ENCODE measurements at places on chromosomes 4 and X. TPM values are rescaled to one million over a fixed set of nuclear protein-coding genes. Genes with fewer than 3 reads are reported as not detected.
A peak's percentile ranks its signal among the peaks of the same experiment; 100 is the strongest.

DNA sequence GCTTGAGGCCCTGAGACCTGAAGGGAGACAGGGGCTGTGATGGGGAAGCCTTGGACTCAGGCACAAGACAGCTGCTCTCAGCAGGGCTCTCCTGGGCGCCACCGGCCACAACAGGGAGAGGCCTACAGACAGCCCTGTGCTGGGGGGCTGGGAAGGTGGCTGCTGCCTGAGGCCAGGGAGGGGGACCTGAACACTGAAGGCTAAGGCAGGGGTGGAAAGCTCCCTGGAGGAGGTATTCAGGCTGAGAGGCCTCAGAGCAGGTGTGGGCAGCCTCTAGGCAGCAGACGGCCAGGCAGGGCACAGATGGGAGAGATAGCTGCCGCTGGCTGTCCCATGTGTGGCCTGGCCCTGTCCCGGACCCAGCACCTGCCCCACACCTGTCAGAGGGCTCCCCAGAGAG is 33.0 kb downstream of the TACC3 start:
- no peak overlapping the region for H3K4me3 ChIP-seq
- no peaks in the 10 kb centered on the region for H3K27me3 ChIP-seq
- H3K4me1 ChIP-seq, result no peaks in the 10 kb centered on the region
- no peak for DNase-seq

DNA sequence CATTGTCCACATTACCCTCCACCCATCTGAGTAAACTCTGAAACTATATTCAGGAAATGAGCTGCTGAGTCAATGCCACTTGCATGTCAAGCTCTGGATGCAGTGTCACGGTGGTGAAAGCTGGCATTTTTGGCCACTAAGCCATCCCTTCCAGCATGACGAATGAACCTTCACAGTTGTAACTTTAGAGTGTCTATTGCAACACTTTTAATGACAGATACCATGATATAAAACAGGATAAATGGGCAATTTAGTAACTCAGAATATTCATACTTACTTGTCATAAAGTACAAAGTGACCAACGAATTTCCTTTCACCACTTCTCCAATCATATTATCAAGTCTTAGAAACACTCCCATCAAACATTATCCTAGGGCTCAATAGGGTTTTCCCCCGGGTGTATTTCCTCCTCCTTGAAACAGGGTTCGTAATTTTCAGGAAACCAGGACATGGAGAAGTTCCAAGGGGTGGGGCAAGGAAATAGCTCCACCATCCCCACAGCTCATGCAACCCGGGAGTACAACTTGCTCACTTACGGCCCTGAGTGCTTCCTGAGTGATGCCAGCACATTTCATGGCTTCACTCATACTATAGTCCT is 73.1 kb downstream of the MTHFD2L start:
- no peaks in the 10 kb centered on the region for H3K36me3 ChIP-seq
- DNase-seq, result no peak
- H3K27ac ChIP-seq, result no peak overlapping the region
- no peaks in the 10 kb centered on the region for H3K4me1 ChIP-seq
- no peak overlapping the region for H3K4me3 ChIP-seq

- no peak for DNase-seq
- H3K4me1 ChIP-seq, result peaks cover 6% of the 10 kb centered on the region
- H3K27me3 ChIP-seq, result no peaks in the 10 kb centered on the region
- H3K4me3 ChIP-seq, result no peak overlapping the region
- H3K36me3 ChIP-seq, result no peaks in the 10 kb centered on the region
Observed at GRCh38 chr4:105909787-105910281, 14.6 kb downstream of the NPNT start.

GRCh38 chrX:150635952-150636351 is 57.2 kb upstream of the MTMR1 start:
- H3K4me3 ChIP-seq, result no peak overlapping the region
- no peaks in the 10 kb centered on the region for H3K27me3 ChIP-seq
- no peaks in the 10 kb centered on the region for H3K4me1 ChIP-seq
- no peak overlapping the region for H3K27ac ChIP-seq
- H3K36me3 ChIP-seq, result no peaks in the 10 kb centered on the region

DNA sequence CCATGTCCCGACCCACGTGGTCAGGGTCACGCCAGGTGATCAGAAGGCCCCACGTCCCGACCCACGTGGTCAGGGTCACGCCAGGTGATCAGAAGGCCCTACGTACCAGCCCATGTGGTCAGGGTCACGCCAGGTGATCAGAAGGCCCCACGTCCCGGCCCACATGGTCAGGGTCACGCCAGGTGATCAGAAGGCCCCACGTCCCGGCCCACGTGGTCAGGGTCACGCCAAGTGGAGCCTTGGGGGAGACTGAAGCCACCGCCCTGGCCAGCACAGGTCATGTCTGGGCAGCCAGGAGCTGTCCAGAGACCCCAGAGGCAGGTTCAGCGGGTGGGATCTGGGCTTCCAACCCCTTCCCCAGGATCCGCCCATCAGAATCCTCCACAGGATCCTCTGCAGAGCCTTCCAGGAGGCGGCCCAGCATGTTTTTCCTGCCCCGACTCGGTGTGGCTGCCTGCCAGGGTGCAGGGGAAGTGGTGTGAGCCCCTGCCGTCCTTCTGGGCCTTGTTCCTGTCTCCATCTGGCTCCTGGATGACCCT is 58.4 kb downstream of the FAM53A start:
- no peaks in the 10 kb centered on the region for H3K36me3 ChIP-seq
- H3K27me3 ChIP-seq, result no peaks in the 10 kb centered on the region
- DNase-seq, result no peak
- H3K4me1 ChIP-seq, result no peaks in the 10 kb centered on the region

GRCh38 chr4:56229947-56230346 is 157.3 kb downstream of the AASDH start:
- no peaks in the 10 kb centered on the region for H3K4me1 ChIP-seq
- no peaks in the 10 kb centered on the region for H3K36me3 ChIP-seq
- H3K27me3 ChIP-seq, result no peaks in the 10 kb centered on the region
- no peak overlapping the region for H3K27ac ChIP-seq
- no peak overlapping the region for H3K4me3 ChIP-seq

DNA sequence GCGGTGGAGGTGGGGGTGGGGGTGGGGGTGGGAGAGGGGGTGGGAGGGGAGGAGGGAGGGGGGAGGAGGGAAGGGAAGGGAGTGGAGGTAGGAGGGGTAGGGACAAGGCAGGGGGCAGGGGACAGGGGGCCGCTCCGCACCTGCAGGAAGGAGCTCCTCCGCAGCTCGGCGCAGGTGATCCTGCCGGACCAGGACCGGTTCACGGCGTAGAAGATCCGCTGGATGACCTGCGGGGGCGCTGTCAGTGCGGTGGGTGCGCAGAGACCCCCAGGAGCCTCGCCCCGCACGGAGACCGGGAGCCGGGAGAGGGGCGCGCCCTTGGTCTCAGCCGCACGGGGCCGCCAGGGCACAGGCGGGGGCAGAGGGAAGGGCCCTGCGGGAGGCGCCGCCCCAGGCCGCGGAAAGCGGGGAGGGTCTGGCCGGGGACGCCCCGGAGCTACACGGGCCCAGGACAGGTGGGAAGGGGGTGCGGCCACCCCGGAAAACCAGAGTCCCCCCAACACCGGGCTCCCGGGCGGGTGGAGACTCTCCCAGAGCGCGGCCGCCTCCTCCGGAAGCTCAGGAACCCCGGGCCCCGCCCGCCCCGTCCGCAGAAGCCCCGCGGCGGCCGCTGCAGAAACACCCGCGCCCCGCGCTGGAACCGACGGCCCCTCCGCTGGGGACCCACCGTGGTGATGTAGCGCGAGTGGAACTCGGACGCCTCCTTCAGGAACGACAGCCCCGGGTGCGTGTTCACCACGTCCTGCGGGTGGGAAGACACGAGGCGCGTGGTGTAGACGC is 27.6 kb upstream of the GTPBP6 start:
- H3K27me3 ChIP-seq, result no peaks in the 10 kb centered on the region
- DNase-seq, result no peak
- H3K4me1 ChIP-seq, result no peaks in the 10 kb centered on the region
- H3K27ac ChIP-seq, result no peak overlapping the region
- no peak overlapping the region for H3K4me3 ChIP-seq

DNA sequence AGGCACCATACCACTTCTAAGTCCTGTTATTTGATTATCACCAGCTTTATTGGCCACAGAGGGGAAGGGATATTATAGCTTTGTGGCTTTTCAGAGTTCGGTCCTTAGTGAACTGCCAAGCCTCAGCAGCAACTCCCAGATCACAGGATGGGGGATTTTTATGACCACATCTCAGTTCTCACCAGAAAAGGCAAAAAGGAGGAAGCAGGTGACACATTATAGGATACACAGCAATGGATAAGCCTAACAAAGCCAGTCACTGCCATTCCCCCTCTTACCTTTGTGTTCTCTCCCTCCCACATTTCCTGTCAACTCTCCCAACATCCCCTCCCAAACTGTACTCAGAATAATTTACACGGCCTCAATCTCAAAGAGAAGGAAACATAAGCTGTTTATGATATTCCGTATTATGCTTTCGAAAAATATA is 142.8 kb downstream of the MGST2 start:
- H3K27ac ChIP-seq, result no peak overlapping the region
- H3K4me3 ChIP-seq, result no peak overlapping the region
- peaks cover 3% of the 10 kb centered on the region for H3K4me1 ChIP-seq
- no peaks in the 10 kb centered on the region for H3K27me3 ChIP-seq

- no peaks in the 10 kb centered on the region for H3K36me3 ChIP-seq
- no peak overlapping the region for H3K27ac ChIP-seq
- no peak for DNase-seq
- no peaks in the 10 kb centered on the region for H3K4me1 ChIP-seq
Observed at GRCh38 chr4:67765928-67766327, 11.7 kb upstream of the GNRHR start.

DNA sequence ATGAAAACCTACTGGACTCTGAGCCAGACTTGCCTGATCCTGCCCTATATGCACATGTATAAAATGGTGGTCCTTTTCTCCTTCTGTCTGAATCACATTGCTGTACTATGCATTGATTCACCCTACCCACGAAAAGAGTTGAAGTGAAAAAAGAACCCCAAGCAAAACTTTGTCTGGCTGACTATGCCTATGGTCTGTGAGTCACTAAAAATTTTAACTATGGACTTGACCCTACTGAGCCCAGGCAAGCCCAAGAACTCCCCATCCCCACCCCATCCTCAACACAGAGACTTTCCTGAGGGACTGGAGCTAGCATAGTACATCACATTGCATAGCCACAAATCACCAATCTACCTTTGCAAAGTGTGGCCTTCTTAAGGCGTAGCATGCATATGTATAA is 116.6 kb upstream of the TENM3 start:
- no peak for DNase-seq
- H3K4me3 ChIP-seq, result no peak overlapping the region
- no peak overlapping the region for H3K27ac ChIP-seq
- H3K36me3 ChIP-seq, result no peaks in the 10 kb centered on the region
- no peaks in the 10 kb centered on the region for H3K27me3 ChIP-seq

- H3K36me3 ChIP-seq, result no peaks in the 10 kb centered on the region
- DNase-seq, result no peak
- no peak overlapping the region for H3K27ac ChIP-seq
- H3K4me1 ChIP-seq, result no peaks in the 10 kb centered on the region
- H3K4me3 ChIP-seq, result no peak overlapping the region
Observed at GRCh38 chr4:185847352-185848097, 35.5 kb upstream of the SORBS2 start.

- DNase-seq, result no peak
- peak overlapping the region; percentile 75 for H3K4me3 ChIP-seq
- peak overlapping the region; percentile 97 for H3K27ac ChIP-seq
- H3K4me1 ChIP-seq, result peaks cover 16% of the 10 kb centered on the region
Observed at GRCh38 chrX:120560405-120560841, 339 bp downstream of the CUL4B start.

GRCh38 chr4:61783050-61783449 is 582.9 kb downstream of the ADGRL3 start:
- no peaks in the 10 kb centered on the region for H3K36me3 ChIP-seq
- no peaks in the 10 kb centered on the region for H3K4me1 ChIP-seq
- DNase-seq, result no peak
- no peaks in the 10 kb centered on the region for H3K27me3 ChIP-seq

- no peak for DNase-seq
- H3K27ac ChIP-seq, result no peak overlapping the region
- no peaks in the 10 kb centered on the region for H3K27me3 ChIP-seq
- H3K4me3 ChIP-seq, result no peak overlapping the region
Observed at GRCh38 chr4:122710434-122711308, 21.8 kb upstream of the BBS12 start.

- H3K27ac ChIP-seq, result no peak overlapping the region
- no peak for DNase-seq
- no peaks in the 10 kb centered on the region for H3K4me1 ChIP-seq
- no peak overlapping the region for H3K4me3 ChIP-seq
Observed at GRCh38 chr4:75822416-75822815, 79.8 kb downstream of the PPEF2 start.

- H3K27ac ChIP-seq, result no peak overlapping the region
- H3K27me3 ChIP-seq, result no peaks in the 10 kb centered on the region
- DNase-seq, result no peak
- no peak overlapping the region for H3K4me3 ChIP-seq
- no peaks in the 10 kb centered on the region for H3K36me3 ChIP-seq
Observed at GRCh38 chrX:150223176-150224015, 139.7 kb upstream of the MAMLD1 start.

DNA sequence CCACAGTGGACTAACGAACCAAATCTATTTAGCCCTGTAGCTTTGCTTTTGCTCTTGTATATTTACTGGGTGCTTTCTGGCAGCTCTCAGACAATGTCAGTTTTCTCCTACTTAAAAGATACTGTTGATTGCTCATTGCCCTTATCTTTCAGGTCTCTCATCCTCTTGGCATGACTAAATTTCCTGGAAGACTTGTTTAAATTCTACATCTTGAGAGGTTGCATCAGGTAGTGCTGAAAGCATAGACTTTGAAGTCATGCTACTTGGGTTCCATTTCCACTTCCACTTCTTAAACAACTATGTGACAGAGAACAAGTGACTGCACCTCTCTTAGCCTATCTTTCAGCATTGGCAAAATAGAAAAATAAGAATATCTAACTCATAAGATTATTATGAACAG is 8.4 kb downstream of the TDO2 start:
- H3K36me3 ChIP-seq, result no peaks in the 10 kb centered on the region
- no peak overlapping the region for H3K4me3 ChIP-seq
- H3K4me1 ChIP-seq, result no peaks in the 10 kb centered on the region
- no peaks in the 10 kb centered on the region for H3K27me3 ChIP-seq
- no peak overlapping the region for H3K27ac ChIP-seq
- no peak for DNase-seq

DNA sequence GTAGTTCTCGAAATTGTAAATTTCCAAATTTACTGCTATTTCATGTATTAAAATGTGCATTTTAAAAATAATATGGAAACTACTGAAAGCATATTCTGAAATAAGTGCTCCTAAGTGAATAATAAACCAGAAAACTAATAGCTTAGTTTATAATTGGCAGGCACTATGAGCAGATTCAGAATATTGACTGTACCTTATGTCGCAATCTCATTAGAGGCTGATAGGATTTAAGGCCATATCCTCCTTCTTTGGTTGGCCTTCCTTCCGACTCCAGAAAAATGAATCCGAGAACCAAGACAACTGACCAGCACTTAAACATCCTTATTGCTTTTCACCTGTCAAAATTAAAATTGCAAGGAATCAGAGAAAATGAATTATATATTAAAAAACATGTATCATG is 52.7 kb downstream of the FSTL5 start:
- no peaks in the 10 kb centered on the region for H3K27me3 ChIP-seq
- no peak for DNase-seq
- no peak overlapping the region for H3K27ac ChIP-seq

GRCh38 chrX:2299871-2300270 is 200.9 kb downstream of the DHRSX start:
- DNase-seq, result no peak
- no peaks in the 10 kb centered on the region for H3K36me3 ChIP-seq
- no peak overlapping the region for H3K27ac ChIP-seq
- no peaks in the 10 kb centered on the region for H3K27me3 ChIP-seq
- H3K4me1 ChIP-seq, result no peaks in the 10 kb centered on the region

MID2 gene
- 4.9 TPM for total RNA-seq

DCAF8L2 gene
- not detected for total RNA-seq

CLCN4 gene
- not detected for total RNA-seq

PNCK gene
- not detected for total RNA-seq

MAB21L2 gene
- total RNA-seq, result 3.9 TPM

C4orf51 gene
- not detected for total RNA-seq

BMP3 gene
- total RNA-seq, result 2.5 TPM

AKAP14 gene
- not detected for total RNA-seq

All from Peyer's patch (tissue), 4 donors.